ENCODE measurements at places on chromosomes 1 and 21.

DNA sequence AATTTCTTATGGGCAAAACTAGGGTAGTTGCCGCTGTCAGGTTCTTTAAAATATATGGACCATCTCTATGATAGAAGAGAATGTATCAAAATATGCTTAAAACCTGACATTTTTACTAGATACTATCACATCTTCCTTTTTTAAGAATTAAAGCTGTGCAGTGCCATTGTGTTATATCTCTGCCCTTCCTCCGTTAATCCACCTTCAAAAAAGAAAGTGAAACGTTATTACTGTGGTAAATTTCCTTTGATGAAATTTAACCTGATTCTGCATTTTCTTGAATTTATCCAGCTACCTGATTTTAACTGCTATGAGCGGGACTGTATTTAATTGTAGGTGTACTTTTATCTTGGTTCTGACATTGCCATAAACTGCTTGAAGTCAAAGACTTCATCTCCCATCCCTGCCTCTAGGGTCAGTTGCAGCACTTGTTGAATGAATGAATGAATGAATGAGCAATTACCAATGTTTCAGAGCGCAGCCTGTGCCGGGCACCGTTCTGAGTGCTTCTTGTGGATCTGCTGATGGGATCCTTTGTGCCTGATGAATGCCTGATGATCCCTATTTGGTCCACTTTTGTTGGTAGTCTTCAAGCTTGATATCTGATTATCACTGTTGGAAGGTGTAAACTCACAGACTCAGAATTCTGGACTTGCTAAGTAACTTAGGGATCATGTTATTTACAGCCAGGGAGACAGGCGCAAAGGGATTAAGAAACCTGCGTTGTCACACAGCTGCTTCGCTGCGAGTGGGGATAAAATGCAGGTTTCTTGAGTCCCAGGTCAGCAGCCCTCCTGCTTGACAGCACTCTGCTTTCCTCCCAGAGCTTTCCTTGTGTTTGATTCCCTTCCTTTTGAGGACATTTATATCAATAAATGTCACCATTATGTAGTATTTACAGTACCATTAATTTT, 30.1 kb downstream of the SMYD2 start:
- DNase-seq, result no peak

GRCh38 chr1:55547405-55547804, 332.2 kb upstream of the USP24 start:
- DNase-seq, result no peak

DNA sequence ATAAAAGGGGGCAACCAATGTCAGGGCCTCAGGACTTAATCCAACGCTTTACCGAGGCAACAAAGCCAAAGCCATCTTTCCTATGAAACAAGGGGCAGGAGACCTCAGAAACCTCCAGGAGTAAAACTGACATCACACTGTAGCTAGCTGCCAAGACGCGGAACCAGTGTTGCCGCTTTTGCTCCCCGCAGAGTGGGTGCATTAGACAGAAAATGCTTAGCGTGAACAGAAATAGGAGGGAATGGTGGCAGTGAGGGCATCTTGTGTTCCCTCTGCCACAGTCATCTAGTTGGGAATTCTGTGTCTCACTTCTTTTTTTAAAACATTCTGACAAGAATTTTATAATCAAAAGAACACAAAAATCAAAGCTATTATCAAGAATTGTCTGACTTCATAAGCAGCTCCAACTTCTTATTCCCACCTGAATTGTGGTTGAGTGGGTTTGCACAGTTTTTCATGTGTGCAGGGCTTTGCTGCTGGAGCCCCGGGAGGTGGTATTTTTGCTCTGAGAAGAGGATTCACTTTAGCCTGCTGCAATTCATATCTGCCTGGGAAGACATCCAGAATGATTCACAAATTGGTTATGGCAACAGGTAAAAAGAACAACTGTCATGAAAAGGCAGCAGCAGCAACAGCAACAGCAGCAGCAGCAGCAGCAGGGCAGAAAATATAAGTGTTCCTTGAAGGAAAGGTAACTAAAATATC, 82.2 kb upstream of the DIRAS3 start:
- no peak for DNase-seq

DNA sequence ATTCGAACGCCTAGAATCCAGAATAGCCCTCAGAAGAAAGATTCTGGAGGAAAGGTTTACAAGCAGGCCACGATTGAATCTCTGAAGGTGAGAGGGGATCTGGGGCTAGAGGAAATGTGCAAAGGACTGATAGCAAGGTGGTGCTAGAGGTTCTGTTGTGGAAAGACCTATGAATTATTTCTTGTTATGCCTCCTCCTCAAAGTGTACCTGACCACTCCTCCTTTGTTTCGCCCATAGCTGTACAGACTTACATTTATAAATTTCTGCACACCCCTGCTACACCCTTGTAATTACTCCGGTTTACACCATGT, 986 bp downstream of the TCEANC2 start:
- DNase-seq, result no peak

GRCh38 chr1:115507901-115508300, 133.9 kb upstream of the VANGL1 start:
- no peak for DNase-seq
